ENCODE measurements at places on chromosomes 7 and 10. TPM values are rescaled to one million over a fixed set of nuclear protein-coding genes. Genes with fewer than 3 reads are reported as not detected.

The FAM131B gene
- total RNA-seq = 0.18 TPM

GRCh38 chr7:38465956-38466355, 165.2 kb downstream of the AMPH start:
- DNase-seq = no peak

DNA sequence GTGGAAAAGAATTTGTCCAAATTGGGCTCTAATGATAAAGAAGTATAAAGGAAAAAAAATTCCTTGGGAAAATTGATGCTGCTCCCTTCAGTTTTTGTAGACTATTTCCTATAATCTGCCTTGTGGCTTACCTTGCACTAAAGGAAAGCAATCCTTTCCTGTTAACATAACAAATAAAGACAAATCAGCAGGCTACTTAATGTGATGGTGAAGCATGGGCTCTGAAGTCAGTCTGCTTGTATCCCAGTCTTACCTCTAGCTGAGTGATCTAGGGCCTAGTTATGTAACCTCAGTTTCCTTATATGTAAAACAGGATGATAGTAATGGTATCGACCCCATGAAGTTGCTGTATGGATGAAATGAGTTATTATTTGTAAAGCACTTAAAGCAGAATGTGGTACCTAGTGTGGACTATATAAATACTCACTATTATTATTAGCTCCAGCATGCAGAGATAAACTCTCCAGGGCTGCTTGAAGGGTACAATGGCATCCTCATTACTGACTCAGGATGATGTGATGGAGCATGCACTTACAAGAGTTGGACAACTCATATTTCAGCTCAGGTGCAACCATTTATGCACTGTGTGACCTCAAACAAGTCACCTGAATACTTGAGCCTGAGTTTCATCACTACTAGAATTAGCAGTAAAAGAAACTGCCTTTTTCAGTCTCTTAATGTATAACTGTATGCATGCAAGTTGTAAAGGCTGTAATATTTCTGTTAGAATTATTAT, 156.1 kb downstream of the DKK1 start:
- peak; percentile 94 for DNase-seq

GRCh38 chr7:6558837-6559236, 7.6 kb upstream of the GRID2IP start:
- DNase-seq = no peak

The POMZP3 gene
- total RNA-seq = 5.7 TPM

DNA sequence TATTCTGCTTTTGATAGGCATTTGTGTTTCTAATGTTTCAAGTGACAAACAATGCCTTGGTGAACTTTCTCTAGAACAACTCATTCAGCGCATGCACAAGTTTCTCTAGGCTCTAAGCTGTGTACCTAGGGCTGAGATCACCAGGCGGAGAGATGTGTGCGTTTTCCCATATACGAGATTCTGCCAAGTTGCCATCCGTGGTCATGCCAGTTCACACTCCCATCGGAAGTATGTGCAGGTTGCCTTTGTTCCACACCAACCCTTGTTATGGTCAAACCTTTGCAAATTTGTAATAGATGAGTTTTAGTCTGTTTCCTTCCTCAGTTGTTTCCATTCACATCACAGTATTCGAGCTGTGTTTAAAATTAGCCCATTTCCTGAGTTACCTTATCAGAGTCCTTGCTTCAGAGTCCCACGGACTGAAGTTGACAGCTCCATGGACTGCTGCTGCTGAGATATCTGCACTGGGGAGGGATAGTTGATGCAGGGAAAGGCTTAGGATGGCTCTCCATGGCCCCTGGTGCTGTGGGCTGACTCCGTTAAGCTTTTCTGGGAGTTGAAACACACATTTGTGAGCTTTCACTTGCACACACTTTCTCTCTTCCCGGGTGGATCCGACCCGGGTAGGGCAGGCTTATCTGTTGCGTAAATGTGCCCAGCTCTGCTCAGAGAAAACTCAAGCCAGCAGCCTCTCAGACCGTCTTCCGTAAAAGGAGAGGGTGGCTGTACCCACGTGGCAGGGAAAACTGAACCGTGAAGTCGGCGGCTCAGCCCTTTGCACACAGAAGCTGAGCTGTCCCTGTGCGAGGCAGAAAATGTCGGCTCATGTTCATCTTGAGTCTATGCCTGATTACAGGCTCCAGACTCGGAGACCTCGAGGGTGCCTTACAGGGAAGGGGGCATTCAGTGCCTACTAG, 49.4 kb downstream of the HK1 start:
- peak; percentile 37 for DNase-seq

DNA sequence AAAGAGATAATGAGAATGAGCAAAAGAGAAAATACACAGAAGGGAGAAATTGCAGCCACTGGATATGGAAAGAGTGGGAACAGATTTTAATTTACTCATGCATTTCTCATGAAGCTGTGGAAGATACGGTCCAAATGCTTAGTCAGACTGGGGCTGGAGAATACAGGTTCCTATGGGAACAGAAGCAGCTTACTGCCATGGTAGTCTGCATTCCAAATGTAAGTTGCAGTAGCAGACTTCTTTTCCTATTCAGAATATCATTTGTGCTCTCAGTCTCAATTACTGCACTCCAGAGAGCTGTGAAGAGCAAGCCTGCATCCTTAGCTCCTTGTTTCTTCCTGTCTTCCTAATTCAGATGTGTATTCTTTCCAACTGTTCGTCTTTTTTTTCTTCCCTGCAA, 190.8 kb upstream of the TMEM196 start:
- DNase-seq = no peak

The FBXO24 gene
- 0.27 TPM for total RNA-seq

The ITIH5 gene
- not detected for total RNA-seq

The PPIF gene
- 93.2 TPM for total RNA-seq

DNA sequence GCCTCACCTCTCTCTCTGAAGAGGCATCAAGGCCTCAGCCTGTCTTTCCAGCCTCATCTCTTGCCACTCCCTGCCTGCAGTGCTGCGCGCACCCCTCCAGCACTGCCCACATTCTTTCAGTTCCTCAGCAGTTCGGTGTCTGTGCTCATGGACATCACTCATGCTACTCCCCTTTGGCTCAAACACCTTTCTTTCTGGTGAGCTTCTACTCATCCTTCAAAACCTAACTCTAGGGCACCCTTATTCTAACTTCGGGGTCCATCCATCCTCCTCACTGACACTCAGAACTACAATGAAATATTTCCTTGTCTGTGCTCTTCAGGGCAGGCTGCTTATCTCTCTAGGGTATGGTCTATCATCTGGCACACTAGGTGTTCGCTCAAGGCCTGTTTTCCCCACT, 169.9 kb upstream of the BMPER start:
- no peak for DNase-seq

DNA sequence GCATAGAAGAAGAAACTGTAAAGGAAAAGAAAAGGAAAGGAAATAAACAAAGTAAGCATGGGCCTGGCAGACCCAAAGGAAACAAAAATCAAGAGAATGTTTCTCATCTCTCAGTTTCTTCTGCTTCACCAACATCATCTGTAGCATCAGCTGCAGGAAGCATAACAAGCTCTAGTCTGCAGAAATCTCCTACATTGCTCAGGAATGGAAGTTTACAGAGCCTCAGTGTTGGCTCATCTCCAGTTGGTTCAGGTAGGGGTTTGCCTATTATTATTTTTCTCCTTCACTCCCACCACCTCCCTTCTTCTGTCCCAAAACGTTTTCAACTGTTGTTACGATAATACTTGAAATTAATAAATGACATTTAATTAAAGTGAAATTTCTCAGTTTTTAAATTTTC, 139.6 kb downstream of the MLLT10 start:
- DNase-seq = no peak

The POM121C gene
- 18.3 TPM for total RNA-seq

The SLC13A1 gene
- not detected for total RNA-seq

DNA sequence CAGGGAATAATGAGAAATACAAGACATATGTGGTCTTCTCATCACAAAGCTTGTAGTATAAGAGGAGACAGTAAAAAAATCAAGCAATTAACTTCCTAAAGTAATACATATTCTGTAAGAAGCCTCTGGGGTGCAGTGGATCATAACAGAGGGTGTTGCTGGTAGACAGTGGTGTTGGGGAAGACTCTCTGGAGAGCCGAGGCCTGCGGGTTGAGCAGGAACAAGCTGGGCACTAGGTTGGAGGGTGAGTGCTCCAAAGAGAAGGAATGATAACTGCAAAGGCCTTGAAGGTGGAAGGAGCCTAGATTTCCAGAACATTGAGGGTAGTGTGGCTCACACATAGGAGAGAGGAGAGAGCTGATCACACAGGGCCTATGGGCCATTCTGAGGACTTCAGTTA, 1.5 kb downstream of the GIMAP4 start:
- no peak for DNase-seq

DNA sequence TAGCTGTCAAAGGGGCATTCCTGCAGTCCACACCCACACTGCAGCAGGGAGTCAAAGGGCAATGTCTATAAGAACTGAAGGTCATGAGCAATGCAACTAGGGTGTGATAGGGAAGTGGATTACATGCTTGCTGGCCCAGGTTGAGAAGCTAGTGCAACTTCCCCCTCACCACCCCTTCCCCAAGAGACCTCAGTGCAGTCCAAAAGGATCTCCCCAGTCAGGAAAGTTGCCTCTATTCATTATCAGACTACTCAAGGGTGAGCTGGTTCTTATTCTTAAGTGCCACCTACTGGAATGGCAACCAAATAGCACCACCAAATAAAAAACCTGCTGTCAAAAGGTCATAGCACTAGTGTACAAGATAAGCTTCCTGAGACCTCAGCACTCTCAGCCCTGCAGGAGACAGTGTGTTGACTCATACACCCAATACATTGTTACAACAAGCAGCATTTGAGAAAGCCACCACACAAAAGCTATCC, 28.2 kb downstream of the MTERF1 start:
- DNase-seq = peak; percentile 92

DNA sequence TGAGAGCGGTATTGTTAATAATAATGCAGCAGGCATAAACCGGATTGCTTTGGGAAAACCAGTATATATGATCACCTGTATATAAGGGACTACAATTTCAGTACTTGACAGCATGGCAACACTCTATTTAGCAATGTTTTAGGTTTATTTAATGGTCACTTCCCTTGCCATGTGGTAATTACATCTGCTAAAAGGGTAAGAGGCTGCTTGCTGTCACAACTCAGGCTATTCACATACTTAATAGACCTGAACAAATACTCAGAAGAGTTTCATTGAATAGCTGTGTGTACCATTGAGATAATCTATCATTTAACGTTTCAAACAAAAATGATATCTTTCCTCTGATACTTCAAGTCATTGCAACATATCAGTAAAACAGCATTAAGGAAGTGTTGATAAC, 90.1 kb downstream of the PCDH15 start:
- DNase-seq = no peak

DNA sequence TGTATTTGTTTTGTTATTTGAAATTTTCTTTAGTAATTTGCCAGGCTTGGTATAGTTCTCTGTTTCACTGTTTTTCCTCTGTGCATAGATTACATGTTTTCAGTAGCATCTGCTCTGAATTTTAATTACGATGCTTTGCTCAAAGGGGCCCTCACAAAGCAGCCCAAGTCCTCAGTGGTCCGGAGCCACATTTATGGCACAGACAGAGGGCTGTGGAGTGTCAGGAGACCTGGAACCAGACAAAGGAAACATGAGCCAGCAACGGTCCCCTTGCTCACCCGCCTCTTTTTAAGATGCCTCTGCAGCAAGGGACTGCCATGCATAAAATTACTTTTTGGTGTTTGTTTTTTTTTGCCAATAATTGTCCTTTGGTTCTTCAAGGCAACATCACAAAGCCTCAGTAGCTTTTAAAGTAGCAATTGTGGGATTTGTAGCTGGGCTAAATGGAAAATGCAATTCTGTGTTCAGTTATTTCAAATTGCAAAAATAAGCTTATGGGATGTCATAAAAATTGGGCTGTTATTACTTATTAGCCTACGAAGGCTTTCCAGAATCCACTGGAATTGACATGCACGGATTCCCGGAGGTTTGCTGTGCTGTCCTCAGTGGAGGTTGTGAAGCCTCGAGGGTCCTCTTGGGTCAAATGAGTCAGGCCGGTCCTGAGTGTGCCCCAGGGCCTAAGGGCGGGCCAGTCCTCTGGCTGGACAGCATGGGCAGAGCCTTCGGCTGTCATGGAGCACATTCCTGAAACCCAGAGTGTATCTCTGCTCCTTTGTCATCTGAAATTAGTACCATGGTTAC, 422.8 kb downstream of the GLRX3 start:
- DNase-seq = no peak

DNA sequence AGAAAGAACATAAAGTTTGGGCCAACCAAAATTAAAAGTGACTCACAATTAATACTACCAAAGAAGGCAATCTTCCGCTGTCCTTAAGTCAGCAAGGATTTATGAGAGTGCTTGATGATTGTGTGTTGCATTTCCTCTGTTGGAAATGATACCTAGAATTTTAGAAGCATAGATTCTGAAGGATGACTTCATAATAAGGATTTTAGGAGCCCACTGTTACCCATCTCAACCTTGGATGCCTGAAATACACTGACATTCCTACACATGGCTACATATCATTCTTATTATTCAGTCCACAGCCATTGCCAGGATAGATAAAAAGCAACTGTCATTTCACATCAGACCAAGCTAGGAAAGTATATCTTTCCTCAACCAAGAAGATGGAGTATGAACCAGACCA, 823.8 kb downstream of the LRMDA start:
- no peak for DNase-seq

- DNase-seq = no peak
These were observed 395.7 kb upstream of the NRG3 start for GRCh38 chr10:81479316-81479715.

- DNase-seq = no peak
These were observed 916.2 kb upstream of the GHITM start for GRCh38 chr10:83222832-83223742.

GRCh38 chr10:33073641-33074415, 115.8 kb upstream of the ITGB1 start:
- no peak for DNase-seq

The NPY4R2 gene
- total RNA-seq = not detected

DNA sequence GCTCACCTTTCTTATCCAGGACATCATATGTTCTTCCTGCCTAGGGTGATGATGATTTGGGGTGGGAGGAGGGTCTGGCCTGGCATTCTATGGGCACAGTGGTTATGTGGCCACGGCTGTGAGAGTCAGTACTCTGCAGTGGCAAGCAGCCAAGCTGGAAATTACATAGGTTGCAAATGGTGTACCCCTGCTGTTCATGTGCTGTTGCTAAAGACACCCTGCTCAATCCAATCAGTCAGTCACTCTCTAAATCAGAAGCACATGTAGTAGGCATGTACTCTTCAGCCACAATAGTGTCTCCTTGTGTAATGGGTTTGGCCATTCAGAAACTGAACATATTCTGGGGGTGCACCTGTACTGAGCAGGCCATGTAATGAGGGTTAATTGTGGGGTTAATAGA, 449.1 kb upstream of the ANKRD30A start:
- no peak for DNase-seq

The BTBD16 gene
- 0.53 TPM for total RNA-seq

DNA sequence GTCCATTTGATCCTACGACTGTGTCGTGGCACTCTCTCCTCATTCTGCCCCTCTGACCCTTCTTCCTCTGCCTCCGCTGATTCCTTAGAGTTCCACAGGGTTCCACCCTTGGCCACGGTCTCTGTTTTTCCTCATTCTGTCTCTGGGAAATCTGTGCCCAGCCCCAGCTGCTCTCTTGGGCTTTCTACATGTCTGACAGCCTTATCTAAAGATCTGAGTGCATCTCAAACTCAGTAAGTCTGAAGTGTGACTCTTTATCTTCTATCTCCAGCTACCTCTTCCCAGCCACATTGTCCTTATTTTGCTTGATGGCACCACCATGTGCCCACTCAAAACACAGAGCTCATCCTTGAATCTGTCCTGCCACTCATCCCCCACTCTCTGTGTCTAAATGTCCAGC, 62.1 kb upstream of the AQP1 start:
- DNase-seq = no peak

The MRLN gene
- not detected for total RNA-seq

The CLCN1 gene
- 0.04 TPM for total RNA-seq

Data from foreskin keratinocyte (primary cell).